ENCODE measurements at places on chromosomes 5 and 9.

DNA sequence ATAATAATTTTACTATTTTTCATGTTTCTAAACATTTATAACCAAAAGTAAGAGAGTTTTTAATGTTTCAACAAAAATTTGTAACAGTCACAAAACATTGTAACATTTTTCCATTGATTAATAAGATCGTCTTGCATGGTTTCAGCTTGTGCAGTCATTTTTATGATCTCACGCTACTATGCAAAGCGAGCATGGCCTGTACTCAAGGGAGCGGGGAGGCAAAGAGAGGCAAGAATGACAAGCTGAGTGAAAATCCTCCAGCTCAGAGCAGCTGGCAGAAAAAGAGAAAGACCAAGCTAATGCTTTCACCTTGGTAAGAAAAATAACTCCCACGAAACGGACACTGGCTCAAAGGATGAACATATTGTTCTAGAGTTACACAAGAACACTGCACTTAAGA is 90.0 kb upstream of the SV2C start:
- no peak for DNase-seq

- no peak for DNase-seq
Measured at GRCh38 chr5:89343666-89344065, 460.7 kb upstream of the MEF2C start.

GRCh38 chr5:15260356-15261268 is 239.4 kb upstream of the FBXL7 start:
- no peak for DNase-seq

GRCh38 chr9:112819635-112820496 is 69.3 kb downstream of the SNX30 start:
- DNase-seq, result no peak

DNA sequence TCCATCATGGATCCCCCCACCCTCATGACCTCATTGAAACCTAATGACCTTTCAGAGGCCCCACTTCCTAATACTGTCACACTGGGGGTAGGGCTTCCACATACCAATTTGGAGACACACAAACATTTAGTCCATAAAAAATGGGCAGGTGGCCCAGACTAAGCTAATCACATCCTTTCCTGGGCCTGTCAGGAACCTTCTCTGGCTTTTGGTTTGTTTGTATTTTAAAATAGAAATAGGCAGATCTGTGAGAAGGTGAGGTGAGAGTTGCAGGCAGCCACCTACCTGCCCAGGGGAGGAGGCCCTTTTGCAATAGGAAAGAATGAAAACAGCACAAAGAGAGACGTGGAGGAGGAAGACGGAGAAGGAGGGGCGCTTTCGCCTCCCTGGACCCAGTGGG is 90.2 kb upstream of the BOD1 start:
- DNase-seq, result no peak

GRCh38 chr5:139660923-139661814 is 13.0 kb downstream of the CXXC5 start:
- no peak for DNase-seq

DNA sequence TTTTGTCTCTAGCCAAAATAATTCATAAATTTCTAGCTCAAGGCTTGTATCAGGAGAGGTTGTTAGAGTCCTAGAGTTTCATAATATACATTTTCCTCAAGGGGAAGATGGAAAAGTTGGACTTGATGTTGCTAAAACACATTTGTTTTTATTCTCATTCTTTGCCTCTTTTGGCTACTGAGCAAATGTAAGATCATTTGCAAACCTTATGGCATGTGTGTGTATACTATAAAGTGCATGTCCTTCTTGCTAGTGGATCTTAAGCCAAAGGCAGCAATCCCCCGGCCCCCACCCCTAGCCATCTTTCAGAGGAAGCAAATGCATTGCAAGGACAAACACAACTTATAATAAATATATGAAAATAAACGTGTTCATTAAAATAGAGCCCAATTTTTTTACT is 43.0 kb downstream of the ADAMTSL1 start:
- DNase-seq, result no peak
